ENCODE measurements at places on chromosomes 12 and 14. TPM values are rescaled to one million over a fixed set of nuclear protein-coding genes. Genes with fewer than 3 reads are reported as not detected.

The COCH gene
- 0.37 TPM for total RNA-seq

DNA sequence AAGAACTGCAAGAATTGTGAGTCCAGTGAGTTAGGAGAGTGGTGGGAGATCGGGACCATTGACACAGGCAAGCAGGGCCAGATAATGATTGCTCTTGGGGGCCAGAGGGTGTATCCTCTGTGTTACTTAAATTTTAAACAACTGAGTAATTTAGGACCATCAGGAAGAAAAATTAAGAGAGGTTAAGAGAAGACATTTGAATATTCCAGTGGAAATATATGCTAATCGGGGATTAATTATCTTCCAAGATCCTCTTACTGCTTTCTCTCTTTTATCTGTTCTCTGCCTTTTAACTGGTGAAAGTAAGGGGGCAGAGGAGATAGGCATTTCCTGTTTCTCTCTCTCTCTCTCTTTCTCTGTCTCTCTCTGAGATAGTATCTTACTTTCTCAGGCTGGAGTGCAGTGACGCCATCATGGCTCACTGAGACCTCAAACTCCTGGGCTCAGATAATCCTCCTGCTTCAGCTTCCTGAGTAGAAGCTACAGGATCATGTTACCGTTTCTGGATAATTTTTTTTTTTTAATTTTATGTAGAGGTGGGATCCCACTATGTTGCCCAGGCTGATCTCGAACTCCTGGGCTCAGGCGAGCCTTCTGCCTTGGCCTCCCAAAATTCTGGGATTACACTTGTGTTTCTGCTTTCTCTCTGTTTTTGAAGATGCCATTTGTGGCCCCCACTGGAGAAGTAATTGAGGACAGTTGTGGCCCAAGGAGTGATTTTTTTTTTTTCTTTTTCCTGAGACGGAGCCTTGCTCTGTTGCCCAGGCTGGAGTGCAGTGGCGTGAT lies 85.1 kb downstream of the DIP2B start:
- no peak for DNase-seq

DNA sequence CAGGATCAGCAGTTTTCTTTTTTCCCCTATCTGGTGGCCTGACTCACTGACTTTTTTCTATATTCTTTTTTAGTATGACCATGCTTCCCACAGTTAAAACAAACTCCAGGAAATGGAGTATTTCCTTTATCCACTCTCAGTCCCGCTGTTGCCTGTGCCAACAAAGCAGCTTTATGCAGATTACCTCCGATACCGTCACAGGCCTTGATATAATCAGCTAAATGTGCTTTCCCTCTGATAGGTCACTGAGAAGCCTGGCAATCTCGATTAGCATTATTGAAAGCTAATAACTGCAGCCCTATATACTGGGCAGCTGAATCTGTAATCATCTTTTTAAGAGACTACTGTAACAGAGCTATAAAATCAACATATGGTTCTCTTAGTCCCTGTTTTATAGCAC lies 243.6 kb downstream of the KIF21A start:
- DNase-seq = no peak

The CACNA1C gene
- total RNA-seq = 19.3 TPM

DNA sequence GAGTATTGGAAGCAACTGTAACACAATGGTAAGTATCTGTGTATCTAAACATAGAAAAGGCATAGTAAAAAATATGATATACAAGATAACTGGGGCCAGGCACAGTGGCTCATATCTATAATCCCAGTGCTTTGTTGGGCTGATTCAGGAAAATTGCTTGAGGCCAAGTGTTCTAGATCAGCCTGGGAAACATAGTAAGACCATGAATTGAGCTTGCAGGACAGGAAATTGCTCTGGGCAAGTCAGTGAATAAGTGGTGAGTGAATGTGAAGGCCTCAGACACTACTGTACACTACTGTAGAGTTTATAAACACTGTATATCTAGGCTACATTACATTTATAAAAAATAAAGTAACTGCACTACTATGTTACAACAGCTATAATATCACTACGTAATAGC lies 75.2 kb downstream of the GPR135 start:
- no peak for DNase-seq

The KRT72 gene
- not detected for total RNA-seq

DNA sequence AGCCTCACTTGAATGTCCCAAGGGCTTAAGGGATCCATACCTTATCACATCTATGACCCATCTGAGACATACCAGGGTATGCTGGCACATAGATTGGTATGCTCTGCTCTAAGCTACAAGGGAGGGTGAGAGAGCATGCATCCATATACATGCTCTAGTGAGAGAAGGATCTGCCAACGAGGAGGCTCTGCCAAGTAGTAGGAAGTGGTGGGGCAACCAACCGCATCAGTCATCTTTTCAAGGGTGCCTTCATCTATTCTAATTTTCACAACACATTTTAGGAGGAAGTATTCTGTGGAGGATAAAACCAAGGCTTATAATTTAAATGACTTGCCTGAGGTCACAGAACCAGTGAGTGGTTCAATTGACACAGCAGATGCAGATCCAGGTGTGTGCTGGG lies 6.6 kb upstream of the PPM1A start:
- DNase-seq = no peak

DNA sequence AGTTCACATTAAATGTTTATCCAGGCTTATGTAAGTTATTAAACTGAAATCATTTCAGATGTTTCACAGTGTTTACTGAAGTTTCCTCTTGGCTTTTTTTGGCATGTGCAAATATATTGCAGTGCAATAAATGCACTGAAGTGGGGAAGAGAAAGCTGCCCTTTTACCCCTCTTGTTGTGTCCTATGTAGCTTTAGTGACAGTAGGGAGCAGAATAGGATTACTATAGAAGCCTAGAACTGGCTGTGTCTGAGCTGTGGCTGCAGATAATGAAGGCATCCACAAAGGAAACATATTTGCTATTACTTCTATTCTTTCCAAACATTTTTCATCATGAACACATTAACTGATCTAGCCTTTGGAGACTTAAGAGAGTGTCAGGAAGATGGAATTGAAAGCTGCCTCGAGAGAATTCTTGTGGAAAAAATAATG lies 24.1 kb upstream of the CNTN1 start:
- no peak for DNase-seq

DNA sequence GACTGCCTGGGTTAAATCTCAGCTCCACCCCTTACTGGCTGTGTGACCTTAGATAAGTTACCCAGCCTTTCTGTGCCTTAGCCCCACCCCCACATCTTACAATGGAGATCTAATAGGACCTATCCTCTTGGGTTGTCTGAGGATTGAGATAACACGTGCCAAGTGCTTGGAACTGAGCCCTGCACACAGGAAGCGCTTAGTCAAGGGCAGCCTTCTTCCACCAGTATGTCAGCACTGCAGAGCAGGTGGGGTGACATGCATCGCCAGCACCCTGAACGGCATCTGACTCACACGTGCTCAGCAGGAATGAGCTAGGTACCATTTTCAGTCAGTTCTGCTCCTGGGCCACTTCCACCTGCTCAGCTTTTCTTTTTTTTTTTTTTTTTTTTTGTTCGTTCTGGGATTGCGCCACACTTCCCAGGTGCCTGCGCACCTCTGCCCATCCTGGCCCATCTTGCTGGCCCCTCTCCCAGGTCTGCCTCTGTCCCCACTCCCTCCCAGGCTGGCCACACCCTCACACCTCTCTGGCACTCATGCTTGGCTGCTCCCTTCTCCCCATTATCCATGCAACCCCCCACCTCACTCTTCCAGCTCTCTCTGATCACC lies 19.6 kb downstream of the LGMN start:
- peak; percentile 73 for DNase-seq

The EIF2S3B gene
- 2.6 TPM for total RNA-seq

GRCh38 chr12:45720069-45720468 lies 9.4 kb upstream of the ARID2 start:
- no peak for DNase-seq

DNA sequence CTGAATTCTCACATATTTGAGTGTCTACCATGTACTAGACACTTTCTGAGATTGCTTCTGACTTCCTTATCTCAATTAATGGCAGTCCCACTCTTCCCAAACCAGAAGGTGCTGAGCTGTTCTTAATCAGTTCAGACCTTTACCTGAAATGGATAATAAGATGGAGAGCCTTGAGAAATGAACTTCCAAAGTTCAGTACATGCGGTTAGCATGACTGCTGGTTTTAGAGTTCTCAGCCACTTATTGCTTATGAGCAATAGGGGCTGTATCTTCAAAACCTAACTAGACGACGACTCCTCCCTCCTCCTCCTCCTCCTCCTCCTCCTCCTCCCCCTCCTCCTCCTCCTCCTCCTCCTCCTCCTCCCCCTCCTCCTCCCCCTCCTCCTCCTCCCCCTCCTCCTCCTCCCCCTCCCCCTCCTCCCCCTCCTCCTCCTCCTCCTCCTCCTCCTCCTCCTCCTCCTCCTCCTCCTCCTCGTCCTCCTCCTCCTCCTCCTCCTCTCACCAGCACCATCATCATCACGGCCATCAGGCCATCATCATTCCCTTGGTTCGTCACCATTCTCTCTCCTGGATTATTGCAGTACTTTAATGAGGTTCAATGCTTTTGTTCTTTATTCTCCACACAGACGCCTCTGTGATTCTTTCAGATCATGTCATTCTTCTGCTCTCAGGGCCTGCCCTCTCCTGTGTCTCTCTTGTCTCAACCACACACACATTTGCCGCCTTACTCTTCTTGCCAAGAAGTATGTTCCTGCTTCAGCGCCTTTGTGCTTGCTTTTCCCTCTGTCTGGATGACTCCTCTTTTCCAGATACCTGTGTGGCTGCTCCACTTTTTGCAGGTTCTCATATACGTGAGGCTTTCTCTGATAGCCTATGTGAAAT lies 2.7 kb downstream of the PCNX1 start:
- DNase-seq = no peak

DNA sequence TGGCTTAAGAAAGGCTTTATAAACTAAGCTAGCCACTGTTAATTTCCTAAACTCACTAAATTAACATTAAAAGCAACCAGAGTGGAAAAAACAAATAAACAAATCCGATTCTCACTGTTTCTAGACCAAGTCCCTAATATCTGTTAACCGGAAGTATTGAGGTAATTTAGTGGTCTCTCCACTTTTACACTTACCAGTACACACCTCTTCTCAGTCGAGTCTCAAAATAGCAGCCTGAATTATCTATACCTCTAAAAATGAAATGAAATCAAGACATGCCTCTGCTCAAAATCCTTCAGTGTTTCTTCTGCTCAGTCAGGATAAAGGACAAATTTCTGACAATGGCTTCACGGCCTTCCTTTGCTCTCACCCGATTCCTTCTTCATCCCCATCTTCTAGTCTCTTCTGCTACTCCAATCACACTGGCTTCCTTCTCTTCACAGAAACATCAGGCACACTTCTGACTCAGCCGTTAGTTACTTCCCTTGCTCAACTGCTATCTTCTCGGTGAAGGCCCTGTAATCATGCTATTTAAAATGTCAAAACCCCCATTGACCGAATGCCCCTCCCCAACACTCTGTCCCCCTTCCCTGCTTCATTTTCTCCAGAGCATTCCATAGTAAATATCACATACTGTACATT lies 161.3 kb downstream of the KITLG start:
- DNase-seq = no peak

- no peak for DNase-seq
These were observed 181.5 kb upstream of the KRR1 start for GRCh38 chr12:75692876-75693275.

The KRT84 gene
- total RNA-seq = not detected

GRCh38 chr12:50637870-50638481 lies 125.9 kb upstream of the ATF1 start:
- no peak for DNase-seq

DNA sequence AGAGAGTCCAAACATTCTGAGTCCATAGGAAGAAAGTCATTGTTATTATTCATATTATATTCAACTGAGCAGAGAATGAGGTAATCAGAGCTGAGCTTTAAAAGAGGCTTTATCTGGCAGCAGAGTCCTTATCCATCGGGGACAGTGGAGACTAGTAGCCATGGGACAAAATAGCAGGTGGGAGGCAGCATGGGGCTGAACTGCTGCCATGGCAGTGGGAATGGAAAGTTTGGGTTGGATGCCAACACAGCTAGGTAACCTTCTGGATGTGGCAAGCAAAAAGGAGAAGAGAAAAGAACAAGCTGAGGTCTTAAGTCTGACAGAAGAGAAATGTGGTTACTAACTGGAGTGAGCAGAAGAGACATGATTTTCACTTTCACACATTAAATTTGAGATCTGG lies 71.0 kb upstream of the CDKN3 start:
- DNase-seq = no peak

- DNase-seq = no peak
These were observed 52.5 kb upstream of the PLEKHG7 start for GRCh38 chr12:92650228-92650822.
